Panc1 (cell line): ENCODE measurements at places on chromosomes 6 and 20. TPM values are rescaled to one million over a fixed set of nuclear protein-coding genes. Genes with fewer than 3 reads are reported as not detected.
A peak's percentile ranks its signal among the peaks of the same experiment; 100 is the strongest.

IPCEF1 gene
- total RNA-seq: 0.28 TPM

ID1 gene
- 152 TPM for total RNA-seq

C20orf141 gene
- total RNA-seq: not detected

BMP6 gene
- 13.6 TPM for total RNA-seq

FRS3 gene
- 3.0 TPM for total RNA-seq

OTOR gene
- total RNA-seq: not detected

DNA sequence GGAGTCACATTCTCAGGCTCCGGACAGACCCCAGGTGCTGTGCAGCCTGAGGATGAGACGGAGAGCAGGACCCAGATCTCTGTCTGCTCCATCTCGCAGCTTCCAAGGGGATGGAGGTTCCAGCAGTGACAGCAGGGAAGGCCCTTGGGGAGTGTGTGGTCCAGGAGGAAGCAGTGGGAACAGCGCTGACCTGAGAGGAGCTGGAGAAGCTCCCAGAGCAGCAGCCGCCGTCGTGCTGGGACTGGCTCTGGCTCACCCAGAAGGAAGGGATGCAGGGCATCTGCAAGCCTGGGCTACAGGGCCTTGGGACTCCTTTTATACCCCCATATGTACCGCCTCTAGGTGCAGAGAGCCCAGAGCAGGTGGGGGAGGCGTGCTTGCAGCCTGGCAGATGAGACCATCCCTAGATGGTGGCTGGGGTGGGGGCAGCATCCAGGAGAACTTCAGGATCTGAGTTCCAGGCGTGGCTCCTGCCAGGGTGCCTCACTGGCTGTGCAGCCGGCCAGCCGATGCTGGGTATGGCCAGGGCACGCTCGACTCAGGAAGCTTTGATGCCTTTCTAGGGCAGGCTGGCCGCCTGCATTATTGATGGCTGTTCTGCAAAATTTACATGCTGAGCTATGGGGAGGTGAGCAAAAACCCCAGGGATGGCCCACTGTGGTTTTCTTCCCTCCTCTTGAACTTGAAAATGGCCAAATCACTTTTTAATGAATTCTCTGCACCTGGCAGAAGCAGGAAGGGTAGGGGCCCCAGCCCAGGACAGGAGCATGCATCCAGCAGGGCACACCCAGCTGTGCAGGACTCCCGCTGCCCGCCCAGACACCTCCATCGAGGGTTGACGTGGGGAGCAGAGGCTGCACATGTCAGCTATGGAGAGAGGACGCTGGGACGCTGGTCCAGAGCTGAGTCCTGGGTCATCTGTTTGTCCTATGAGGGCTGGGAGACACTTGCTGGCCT is 179.6 kb downstream of the TAF4 start:
- H3K27ac ChIP-seq: no peak overlapping the region
- no peak overlapping the region for H3K4me3 ChIP-seq
- no peaks in the 10 kb centered on the region for H3K27me3 ChIP-seq
- DNase-seq: no peak
- H3K36me3 ChIP-seq: no peaks in the 10 kb centered on the region
- H3K4me1 ChIP-seq: no peaks in the 10 kb centered on the region

DNA sequence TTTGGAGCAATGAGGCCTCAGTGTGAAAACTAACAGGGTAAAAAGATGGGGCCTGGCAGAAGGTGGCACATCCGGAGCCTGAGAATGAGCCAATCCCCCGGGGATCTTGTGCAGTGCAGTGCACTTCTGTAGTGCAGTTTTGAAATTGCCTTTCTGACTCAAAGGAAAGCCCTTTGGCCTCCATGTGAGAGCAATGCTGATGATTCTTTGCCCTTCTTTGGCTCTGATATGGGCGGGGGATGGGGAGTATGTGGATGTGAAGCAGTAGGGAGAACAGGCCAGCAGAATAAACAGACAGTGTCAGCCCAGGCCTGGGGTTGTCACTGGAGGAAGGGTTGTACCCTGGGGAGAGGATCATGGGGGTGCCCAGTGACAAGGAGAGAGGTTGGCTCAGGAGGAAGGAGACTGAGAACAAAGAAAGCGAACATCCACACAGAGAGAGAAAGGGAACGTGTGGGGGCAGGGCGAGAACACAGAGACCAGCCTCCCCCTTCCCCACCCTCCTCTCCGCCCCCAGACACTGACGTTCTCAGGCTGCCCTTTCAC is 351.2 kb downstream of the CDC5L start:
- H3K27me3 ChIP-seq: no peaks in the 10 kb centered on the region
- no peak for DNase-seq
- peak overlapping the region; percentile 45; the same call in 1 of the 2 replicates for H3K27ac ChIP-seq
- no peak overlapping the region for H3K4me3 ChIP-seq
- H3K4me1 ChIP-seq: no peaks in the 10 kb centered on the region; the same call in 1 of the 2 replicates

DNA sequence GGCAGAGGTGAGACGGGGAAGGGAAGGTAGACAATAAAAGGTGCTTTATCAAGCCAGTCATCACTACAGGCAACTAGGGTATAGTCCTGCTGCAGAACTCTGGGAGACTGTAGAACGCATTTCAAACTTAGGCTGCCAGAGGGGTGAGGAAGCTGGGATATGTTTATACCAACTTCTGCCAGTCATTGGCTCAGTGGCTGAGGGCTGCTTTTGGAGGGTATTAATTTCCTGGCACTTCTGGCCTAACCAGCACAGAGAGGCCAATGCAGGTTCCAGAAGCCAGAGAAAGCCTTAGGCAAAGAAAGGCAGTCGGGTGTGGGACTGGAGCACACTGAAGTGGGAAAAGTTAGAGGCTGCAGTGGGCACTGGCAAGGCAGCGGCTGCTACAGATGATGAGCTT is 3.9 kb upstream of the CPNE5 start:
- H3K4me1 ChIP-seq: peaks cover 12% of the 10 kb centered on the region
- no peak overlapping the region for H3K27ac ChIP-seq
- no peak for DNase-seq

- DNase-seq: no peak
- no peak overlapping the region for H3K27ac ChIP-seq
- H3K36me3 ChIP-seq: no peaks in the 10 kb centered on the region
- H3K27me3 ChIP-seq: no peaks in the 10 kb centered on the region
- peaks cover 4% of the 10 kb centered on the region for H3K4me1 ChIP-seq
Observed at GRCh38 chr6:149435919-149436586, 36.0 kb downstream of the SUMO4 start.

GRCh38 chr6:133705066-133705465 is 183.8 kb upstream of the TCF21 start:
- H3K36me3 ChIP-seq: no peaks in the 10 kb centered on the region
- no peak for DNase-seq
- H3K27ac ChIP-seq: no peak overlapping the region
- no peak overlapping the region for H3K4me3 ChIP-seq

- no peak overlapping the region for H3K4me3 ChIP-seq
- H3K4me1 ChIP-seq: no peaks in the 10 kb centered on the region
- no peaks in the 10 kb centered on the region for H3K36me3 ChIP-seq
- 0 out of 2 replicates have a peak, but pooled peaks cover 3% of the 10 kb centered on the region for H3K27me3 ChIP-seq
- no peak for DNase-seq
Observed at GRCh38 chr6:125577124-125577662, 172.2 kb upstream of the HEY2 start.

DNA sequence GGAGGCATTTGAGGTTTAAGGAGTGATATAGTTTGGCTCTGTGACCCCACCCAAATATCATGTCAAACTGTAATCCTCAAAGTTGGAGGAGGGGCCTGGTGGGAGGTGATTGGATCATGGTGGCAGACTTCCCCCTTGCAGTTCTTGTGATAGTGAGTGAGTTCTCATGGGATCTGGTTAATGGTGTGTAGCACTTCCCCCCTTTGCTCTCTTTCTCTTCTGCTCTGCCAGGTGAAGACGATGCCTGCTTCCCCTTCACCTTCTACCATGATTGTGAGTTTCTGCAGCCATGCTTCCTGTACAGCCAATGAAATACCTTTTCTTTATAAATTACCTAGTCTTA is 1.7 kb upstream of the HDDC2 start:
- H3K4me1 ChIP-seq: peaks cover 13% of the 10 kb centered on the region
- peaks cover 12% of the 10 kb centered on the region for H3K36me3 ChIP-seq
- H3K4me3 ChIP-seq: no peak overlapping the region
